ENCODE measurements at places on chromosomes 2 and 18. TPM values are rescaled to one million over a fixed set of nuclear protein-coding genes. Genes with fewer than 3 reads are reported as not detected.

Gene ITGA4
- polyA plus RNA-seq: 121 TPM

Gene SLC5A7
- polyA plus RNA-seq: not detected

Gene C2orf92
- polyA plus RNA-seq: 0.66 TPM

Gene DLGAP1
- polyA plus RNA-seq: not detected

Gene OSBPL6
- polyA plus RNA-seq: not detected

Gene UGT1A10
- not detected for polyA plus RNA-seq

Gene ANKRD44
- polyA plus RNA-seq: 95.4 TPM

Gene UGT1A5
- polyA plus RNA-seq: not detected

Gene GMCL1
- 25.5 TPM for polyA plus RNA-seq

Gene CCDC138
- 7.3 TPM for polyA plus RNA-seq

Gene KCNIP3
- not detected for polyA plus RNA-seq

Gene TUBA3E
- polyA plus RNA-seq: not detected

Gene C2orf76
- polyA plus RNA-seq: 19.2 TPM

Gene ALK
- polyA plus RNA-seq: 0.13 TPM

Gene C2orf80
- polyA plus RNA-seq: not detected

Gene AQP12A
- polyA plus RNA-seq: not detected

Gene ERLEC1
- 26.0 TPM for polyA plus RNA-seq

Data from naive thymus-derived CD4-positive, alpha-beta T cell (primary cell).